ENCODE measurements at places on chromosomes 5 and 9.
A peak's percentile ranks its signal among the peaks of the same experiment; 100 is the strongest.

DNA sequence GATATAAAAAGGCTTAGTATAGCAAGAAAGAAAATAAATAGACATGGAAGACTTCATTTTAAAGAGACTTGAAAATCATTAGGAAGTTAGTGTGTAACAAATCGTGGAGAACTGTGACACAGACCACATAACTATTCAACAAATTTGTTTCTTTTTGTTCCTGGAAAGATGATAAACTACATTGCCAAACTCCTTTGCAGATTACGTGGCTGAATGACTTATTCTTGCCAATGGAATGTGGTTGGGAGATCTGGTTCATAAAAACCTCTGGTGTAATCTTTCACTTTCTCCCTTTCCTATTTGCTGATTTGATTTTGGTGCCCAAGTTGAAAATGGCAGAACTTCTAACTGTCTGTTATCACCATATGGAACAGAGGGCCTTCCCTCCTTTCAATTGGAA, 328.9 kb upstream of the MEF2C start:
- DNase-seq = peak; percentile 88

- DNase-seq = no peak
Measured at GRCh38 chr5:34061993-34062392, 19.0 kb upstream of the C1QTNF3 start.

DNA sequence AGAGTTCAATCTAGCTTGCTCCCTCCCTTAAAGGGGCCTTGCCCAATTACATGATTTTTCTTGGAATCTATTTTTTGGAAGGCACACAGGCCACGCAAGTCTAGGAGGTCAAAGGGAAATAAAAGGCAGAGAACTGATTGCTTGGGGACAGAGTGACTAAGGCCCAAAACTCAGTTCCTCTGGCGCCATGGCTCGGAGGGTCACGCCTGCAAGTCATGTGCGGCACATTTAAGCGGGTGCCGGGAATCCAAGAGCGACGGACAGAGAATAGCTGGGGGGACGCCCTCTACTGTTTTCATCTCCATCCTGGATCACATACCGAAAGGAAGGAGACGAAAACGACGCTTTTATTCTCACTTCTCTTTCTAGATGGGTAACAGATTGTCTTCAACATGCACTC, 78.6 kb downstream of the FREM1 start:
- DNase-seq = no peak

DNA sequence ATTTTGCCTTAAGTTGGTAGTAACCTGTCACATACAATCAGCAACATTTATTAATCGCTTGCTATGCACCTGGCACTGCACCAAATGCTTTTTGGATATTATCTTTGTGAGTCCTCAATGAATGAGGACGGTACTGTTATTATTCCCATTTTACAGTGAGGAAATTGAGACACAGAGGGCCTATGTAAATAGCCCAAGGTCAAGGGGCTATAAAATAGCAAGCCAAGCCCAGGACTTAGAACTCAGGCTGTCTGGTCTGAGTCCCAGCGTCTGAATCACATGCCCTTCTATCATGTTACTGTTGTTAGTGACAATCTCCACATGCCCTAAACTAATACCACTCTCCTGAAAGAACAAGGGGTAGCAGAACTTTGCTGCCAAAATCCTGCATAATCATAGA, 60.0 kb downstream of the ERAP1 start:
- no peak for DNase-seq

GRCh38 chr9:4494806-4495205, 4.5 kb downstream of the SLC1A1 start:
- no peak for DNase-seq

- no peak for DNase-seq
Measured at GRCh38 chr9:5438301-5439162, 807 bp upstream of the PLGRKT start.

- DNase-seq = no peak
Measured at GRCh38 chr9:16245756-16246440, 624.6 kb downstream of the BNC2 start.

GRCh38 chr5:132203464-132203818, 24.2 kb downstream of the P4HA2 start:
- peak; percentile 28 for DNase-seq

DNA sequence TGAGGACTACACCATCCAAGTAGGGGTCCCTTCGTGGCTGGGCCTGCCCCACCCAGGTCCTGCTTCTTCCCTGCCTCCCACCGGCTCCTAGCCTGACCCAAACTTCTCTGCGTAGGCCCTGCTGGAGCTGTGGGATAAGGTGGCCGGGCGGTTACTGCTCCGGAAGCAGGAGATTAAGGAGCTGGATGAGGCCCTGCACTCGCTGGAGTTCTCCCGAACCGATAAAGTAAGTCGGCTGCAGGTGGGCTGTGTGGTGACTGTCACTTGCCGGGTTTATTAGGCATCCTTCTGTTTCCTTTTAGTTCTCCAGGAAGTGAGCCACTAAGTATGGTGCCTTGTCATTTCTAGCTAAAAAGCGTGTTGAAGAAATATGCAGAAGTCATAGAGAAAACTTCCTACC, 7.0 kb downstream of the CCDC180 start:
- no peak for DNase-seq

DNA sequence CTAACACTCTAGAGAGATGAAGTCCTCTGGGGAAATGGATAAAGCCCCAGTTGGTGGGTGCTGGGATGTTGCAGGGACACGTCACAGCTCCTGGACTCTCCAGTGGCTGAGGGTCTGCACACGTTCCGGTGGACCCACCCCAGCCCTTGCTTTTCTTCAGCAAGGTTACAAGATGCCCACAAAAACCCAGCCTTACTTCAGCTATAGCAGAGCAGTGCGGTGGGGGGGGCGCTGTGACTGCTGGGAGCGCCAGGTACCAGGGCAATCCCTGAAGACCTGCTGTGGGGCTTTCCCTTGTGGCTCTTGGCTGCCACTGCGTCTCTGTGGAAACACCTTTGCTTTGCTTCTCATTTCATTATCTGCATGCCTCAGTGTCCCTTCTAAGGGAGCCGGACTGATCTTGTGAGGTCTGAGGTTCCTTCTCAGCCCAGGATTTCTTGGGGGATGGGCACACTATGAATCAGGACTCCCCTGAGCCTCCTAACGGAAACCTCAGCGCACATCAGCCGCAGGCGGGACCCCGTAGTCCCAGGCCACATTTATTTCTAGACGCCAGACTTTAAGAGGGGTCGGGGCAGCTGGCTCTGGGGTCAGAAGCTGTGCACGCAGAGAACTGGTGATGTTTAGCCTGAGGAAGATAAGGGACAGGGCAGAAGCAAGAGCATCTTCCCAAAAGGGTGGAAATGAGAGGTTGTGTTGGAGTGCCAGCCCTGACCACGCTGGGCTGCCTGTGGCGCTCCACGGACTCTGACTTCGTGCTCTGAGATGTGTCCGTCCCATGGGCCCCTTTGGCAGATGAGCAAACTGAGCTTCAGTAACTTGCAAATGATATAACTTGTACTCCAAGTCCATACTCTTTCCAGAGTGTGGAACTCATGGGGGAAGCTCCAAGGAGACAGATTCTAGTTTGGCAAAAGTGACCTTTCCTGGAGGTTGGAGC, 106.8 kb downstream of the WNK2 start:
- DNase-seq = no peak

GRCh38 chr9:16309469-16310271, 560.8 kb downstream of the BNC2 start:
- DNase-seq = no peak

DNA sequence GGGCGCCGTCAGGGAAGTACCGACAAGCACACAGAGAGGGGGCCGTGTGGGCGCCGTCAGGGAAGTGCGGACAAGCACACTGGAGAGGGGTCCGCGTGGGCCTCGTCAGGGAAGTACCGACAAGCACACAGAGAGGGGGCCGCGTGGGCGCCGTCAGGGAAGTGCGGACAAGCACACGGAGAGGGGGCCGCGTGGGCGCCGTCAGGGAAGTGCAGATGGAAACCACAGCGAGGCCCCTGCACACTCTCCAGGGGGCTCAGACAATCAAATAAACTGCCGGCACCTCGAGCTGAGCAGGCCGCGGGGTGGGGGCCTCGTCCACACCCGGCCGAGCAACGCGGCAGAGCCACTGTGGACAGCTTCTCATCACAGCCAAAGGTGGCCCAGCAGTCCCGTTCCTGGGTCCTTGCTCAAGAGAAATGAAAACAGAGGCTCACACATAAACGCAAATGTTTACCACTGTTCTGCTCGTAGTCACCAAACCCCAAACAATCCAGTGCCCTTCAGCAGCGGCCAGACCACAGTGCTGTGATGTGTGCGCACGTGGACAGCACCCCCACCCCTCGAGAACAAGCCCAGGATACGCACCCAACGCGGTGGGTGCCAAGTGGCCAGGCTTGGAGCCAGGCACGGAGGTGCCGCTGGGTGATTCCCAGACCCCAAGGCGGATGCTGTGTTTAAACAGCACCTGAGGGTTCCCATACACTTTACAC, 24.7 kb downstream of the TPPP start:
- DNase-seq = no peak

- DNase-seq = no peak
Measured at GRCh38 chr9:92666236-92666635, 3.7 kb downstream of the IPPK start.

- peak; percentile 90 for DNase-seq
Measured at GRCh38 chr9:108386859-108387384, 468.9 kb downstream of the ACTL7B start.

DNA sequence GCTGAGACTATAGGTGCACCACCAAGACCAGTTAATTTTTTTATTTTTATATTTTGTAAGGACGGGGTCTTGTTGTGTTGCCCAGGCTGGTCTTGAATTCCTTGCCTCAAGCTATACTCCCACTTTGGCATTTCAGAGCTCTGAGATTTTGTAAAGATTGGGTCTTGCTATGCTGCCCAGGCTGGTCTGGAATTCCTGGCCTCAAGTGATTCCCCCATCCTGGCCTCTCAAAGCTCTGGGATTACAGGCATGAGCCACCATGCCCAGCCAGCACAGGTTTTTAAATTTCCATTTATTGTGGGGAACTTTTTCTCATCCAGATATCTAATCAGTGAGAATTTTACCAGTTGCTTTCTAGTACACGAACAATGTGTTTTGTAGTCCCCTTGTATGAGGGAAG, 156.1 kb upstream of the VLDLR start:
- DNase-seq = no peak

DNA sequence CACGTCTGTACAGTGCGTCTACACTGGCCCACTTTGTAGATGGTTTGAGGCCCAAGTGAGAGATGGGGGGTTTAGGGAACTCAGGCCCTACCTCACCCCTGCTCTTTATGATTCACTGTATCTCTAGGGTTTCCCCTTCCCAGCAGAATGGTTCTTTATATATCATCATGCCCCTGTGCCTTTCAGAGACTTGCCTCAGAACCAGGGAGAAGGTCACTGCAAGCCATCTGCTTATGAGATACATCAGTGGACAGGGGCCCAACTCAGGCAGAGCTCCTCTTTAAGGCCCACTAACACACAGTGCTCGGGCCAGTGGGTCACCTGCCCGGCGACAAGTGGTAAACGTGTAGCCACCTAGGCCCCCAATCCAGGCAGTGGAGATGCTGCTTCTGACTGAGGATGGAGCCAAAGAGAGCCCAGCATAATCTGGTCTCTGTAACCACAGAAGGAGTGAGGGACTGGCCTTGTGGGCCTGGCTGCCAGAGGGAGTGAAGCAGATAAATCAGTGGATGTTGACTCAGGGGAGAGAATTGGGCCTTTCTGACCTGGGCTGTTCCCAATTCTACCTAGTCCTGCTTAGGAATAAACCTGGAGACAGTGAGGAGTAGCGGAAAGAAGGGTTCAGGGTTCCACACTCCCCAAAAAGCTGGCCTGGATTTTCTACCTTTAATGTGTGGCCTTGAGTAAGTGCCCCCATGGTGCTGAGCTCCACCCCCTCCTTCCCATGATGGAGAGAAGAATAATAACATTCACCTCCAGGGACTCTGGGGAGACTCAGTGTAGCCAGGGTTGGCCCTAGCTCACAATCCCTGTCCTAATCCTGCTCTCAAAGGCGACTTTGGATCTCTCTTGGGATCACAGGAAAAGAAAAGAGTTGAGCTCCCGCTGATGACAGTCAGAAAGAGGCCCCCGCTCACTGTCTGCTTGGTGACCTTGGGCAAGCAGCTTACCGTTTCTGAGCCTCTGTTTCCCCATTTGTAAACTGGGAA, 2.8 kb upstream of the DUSP1 start:
- no peak for DNase-seq

GRCh38 chr5:43514025-43514424, 923 bp downstream of the C5orf34 start:
- DNase-seq = no peak

DNA sequence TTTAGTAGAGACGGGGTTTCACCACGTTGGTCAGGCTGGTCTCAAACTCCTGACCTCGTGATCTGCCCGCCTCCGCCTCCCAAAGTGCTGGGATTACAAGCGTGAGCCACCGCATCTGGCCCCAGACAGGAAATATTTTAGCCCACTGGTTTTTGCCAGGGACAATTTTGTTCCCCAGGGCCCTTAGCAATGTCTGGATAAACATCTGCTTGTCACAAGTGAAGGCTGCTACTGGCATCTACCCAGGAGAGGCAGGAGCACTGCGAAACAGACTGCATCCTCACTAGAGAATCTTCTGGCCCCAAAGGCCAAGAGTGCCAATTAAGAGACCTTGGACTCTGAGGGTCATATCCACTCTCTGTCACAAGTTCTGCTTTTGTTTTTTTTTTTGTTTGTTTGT, 2.4 kb upstream of the TPRN start:
- DNase-seq = no peak

DNA sequence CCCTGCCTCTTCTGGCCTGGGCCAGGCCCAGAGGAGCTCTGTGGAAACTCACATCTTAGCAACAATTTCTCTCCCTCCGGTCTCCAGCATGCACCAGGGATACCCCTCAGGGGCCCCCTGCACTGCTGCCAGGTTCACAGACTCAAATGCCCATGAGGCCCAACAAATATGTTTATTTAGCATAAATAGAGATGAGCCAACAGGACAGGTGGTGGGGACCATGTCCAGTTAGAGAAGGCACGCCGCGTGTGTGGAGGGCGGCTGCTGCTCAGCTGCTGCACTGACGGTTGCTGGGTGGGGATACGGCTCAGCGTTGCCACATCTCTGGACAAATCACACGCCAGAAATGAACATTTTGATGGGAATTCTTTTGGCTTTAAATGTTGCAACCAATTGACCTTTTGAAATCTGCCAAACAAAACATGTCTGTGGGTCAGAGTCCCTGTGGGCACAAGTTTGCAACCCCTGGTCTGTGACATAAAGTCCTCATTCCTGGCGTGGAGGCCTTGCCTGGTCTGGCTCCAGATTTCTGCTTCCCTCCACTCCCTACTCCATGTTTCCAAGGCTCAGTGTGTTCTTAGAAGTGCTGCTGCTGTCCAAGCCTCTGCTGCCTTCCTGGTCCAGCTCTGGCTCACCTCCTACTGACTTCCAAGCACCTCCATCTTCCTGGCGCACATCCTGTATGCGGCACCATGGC, 88.9 kb downstream of the AMBP start:
- peak; percentile 54 for DNase-seq

All from stromal cell of bone marrow (primary cell).